ENCODE measurements at places on chromosomes 13 and 19.

DNA sequence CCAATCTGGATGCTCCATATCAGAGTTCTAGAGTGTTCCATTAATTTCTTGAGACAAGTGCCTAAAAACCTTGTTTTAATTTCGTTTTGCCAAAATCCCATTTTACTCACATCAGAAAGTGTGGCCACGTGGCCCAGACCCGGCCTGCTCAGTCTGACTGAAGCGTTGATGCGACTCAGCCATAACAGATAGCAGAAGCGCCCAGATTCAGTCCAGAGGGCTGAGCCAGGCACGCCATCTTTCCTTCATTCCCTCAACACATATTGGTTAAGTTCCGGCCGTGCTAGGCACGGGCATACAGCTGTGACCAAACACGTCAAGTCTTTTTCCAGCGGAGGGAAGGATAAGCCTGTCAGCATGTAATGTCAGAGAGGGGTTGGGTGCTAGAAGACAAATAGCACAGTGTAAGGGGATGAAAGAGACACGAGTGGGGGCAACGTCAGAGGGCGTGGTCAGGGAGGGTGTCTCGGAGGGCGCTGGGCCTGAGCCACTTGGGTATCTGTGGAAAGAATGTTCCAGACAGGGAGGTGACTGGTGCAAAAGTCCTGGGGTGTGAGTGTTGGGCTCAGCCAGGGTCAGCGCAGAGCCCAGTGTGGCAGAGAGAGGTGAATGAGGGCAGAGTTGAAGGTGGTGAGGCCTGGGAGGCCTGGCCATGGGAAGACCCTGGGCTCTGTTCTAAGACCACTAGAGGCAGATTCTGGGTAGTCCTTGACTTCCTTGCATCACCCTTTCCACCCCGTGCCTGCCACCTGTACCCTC lies 3.1 kb downstream of the F10 start:
- peak; percentile 31 for DNase-seq

GRCh38 chr13:27621116-27621365 lies 651 bp upstream of the POLR1D start:
- peak; percentile 64 for DNase-seq

DNA sequence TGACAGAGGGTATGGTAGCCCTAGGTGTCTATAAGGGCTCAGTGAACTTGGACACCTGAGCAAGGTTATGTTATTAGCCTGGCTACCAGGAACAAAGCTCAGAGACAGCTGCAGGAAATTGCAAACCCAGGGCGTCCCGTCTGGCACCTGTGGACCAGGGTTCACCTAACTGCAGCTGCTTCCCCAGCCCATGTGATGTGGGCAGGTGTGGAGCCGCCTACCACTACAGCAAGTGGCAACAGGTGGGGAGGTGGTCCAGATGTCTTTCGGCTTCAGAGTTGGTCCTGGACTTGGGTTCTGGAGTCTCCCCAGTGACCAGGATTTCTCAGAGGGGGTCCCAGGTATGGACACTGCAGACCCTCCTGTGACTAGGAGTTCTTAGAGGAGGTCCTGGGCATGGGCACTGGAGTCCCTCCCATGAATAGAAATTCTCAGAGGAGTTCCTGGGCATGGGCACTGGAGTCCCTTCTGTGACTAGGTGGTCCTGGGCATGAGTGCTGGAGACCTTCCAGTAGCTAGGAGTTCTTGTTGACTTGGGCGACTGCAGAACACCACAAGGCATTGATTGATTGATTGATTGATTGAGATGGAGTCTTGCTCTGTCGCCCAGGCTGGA lies 25.2 kb downstream of the ACTL9 start:
- no peak for DNase-seq

DNA sequence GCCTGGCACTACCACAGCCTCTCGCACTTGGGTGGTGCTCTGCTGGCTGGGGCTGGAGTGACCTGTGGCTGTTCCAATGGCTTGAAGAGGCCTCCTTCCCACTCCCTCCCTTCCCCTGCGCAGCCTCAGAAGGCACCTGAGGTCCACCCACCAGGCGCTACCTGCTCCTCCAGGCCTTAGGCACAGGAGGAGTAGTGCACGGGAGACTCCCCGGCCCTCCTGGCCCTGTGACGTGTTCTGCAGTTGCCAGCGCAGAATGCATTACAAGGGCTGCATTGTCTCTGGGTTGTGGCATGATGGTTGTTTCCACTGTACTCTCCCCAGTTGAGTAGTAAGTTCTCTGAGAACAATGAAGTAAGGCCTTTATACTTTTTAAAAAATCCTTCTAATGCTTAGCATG lies 128.6 kb downstream of the TEX29 start:
- DNase-seq = no peak

- DNase-seq = no peak
Measured at GRCh38 chr13:39397226-39397895, 205.6 kb downstream of the LHFPL6 start.

DNA sequence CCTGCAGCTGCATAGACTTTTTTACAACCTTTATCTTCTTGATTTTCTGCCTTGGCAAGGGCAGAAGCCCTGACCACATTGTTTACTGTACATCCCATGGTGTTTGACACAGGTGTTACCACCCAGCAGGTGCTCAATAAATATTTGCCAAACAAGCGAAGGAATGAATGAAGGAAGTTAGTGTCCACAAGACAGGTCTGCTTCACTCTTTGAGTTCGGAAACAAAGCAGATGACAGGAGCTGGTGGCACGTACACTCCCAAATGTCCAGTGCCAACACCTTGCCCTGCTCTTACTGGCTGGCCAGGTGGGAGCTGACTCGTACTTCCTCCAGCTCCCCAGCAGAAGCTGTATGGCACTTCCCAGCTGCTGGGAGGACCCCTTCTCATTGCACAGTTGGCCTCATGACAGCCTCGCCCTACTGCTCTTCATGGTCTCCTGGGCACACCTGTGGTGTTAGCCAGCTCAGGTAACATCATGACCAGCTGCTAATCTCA lies 22.0 kb upstream of the MUC16 start:
- DNase-seq = no peak

GRCh38 chr19:10892256-10892655 lies 20.9 kb downstream of the CARM1 start:
- DNase-seq = no peak

DNA sequence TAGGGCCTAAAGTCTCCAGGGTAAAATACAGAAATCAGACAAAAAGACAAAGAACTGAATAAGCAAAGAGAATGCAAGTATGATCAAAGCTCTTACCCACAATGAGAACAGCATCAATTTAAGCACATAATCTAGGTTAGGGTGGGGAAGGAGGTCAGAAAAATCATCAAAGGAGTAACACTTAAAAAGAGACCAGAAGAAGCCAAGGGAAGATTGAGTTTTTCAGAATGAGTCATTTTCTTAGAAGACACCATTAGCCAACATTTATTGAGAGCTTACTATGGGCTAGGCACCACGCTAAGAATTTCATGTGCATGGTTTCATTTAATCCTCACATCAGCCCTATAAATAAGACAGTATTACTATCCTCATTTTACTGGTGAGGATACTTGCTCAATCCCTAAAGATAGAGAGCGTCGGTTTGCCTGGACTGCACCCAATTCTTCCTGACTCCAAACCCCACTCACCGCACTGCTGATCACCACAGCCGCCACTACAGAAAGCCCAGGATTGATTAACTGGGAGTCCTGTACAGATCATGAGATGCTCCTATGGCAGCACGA lies 1.7 kb upstream of the SHISA2 start:
- DNase-seq = no peak

GRCh38 chr19:43551399-43552197 lies 18.6 kb downstream of the ZNF575 start:
- no peak for DNase-seq

- DNase-seq = no peak
Measured at GRCh38 chr19:50258918-50259372, 55.5 kb downstream of the MYH14 start.

DNA sequence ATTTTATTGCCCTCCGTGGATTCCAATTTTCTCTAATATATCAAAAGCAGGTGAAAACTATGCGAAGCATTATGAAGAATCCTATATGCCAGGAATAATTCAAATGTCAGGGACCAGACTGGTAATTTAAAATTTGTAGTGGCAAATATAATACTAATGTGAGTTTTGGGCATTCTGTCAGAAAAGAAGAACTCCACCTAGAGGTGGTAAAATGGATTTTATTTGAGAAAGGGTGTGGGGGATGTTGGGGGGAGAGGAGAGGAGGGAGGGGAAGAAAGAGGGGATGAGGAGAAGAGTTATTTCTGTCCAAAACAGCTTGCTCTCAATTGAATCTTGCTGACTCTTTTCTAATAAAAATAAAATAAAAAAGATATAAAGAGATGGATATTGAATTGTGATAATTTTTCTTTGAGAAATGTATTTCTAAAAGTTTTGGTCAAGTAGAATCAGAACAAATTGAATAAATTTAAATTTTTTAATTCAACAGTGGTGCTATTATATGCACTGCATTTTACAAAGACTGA lies 929.3 kb upstream of the SLITRK5 start:
- no peak for DNase-seq

GRCh38 chr13:38636761-38637160 lies 50.1 kb upstream of the FREM2 start:
- DNase-seq = no peak

DNA sequence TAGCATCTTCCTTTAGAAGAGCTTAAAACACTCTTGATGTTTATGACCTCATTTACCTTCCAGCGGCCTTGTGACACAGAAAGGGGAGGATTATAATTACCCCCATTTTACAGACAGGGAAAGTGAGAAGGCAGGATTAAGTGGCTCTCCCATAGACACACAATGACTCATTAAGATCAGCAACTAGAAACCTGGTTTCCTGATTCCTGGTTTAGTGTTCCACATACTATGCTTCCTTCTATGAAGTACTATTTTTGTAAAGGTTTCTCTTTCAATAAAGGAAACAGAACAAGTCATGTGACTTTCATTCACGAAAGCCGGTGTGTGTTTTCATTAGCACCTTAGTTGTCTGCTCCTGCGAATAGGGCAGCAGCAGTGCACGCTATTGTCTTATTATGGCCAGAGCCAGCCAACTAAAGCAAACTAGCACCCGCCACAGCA lies 8.3 kb downstream of the IRS2 start:
- DNase-seq = peak; percentile 74

GRCh38 chr19:28633319-28634018 lies 579.5 kb downstream of the UQCRFS1 start:
- peak; percentile 10 for DNase-seq

GRCh38 chr13:48961379-48961778 lies 14.3 kb upstream of the FNDC3A start:
- DNase-seq = no peak

DNA sequence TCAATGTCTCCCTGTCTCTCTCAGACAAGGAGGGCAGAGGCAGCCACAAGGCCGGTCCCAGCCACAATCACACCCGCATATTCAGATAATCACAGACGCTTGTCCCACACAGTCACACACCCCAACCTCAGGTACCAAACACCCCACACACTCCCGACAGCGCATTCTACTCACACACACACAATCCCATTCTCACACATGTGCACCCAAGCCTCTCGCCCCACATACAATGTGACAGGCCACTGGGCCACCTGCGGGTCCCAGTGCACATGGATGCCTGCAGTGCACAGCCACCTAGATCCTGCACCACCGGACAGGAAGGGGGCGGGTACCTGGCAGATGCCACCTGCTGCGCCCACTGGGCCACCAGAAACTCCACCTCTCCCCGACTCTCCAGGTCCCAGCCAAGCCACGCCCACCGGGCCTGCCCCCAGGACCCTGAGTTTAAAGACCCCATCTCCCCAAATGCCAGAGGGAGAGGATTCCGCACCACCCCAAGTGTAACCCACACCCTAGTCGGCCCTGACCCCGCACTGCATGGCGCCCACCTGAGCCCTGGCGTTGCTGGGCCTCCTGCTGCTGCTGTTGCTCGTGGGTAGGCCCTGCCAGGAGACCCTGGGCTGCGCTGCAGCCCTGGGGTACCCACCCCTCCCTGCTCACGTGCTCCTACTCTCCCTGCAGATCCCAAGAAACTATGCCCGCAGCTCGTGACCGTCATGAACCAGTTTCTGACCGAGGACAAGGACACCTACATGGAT lies 10.6 kb downstream of the SCGB2B2 start:
- DNase-seq = no peak
